ENCODE measurements at places on chromosomes 2 and 18. TPM values are rescaled to one million over a fixed set of nuclear protein-coding genes. Genes with fewer than 3 reads are reported as not detected.

GRCh38 chr2:68185541-68186164, 28.0 kb downstream of the PNO1 start:
- H3K4me3 ChIP-seq = no peak overlapping the region
- peaks cover 22% of the 10 kb centered on the region for H3K36me3 ChIP-seq
- no peaks in the 10 kb centered on the region for H3K27me3 ChIP-seq
- peaks cover 6% of the 10 kb centered on the region for H3K4me1 ChIP-seq

DNA sequence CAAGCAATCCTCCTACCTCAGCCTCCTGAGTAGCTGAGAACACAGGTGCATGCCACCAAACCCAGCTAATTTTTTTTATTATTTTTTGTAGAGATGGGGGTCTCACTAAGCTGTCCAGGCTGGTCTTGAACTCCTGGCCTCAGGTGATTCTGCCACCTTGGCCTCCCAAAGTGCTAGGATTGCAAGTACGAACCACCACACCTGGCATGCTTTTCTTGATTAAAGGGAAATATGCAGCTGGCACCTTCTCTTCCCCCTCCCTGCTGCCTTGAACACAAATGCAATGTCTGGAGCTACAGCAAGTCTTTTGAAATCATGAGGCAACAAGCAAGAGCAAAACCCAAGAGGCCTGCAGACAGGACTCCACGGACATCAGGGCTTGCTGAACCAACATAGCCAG, 26.8 kb upstream of the BIN1 start:
- DNase-seq = no peak
- H3K27ac ChIP-seq = no peak overlapping the region
- H3K36me3 ChIP-seq = no peaks in the 10 kb centered on the region
- H3K4me1 ChIP-seq = no peaks in the 10 kb centered on the region
- H3K27me3 ChIP-seq = no peaks in the 10 kb centered on the region

DNA sequence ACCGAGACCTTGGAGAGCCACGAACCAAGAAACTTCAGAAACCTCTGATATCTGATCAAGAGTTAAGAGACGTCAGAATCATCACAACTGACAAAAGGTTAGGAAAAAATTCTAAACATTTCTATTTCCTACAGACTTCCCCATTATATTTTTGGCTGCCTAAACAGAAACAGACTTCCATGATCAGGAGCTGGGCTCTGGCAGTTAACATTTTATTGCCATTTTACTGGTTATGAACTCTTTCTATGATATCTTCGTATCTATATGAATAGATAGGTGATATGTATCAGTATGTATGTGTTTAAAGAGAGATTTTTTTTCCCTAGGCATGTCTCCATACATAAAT, 31.1 kb upstream of the PPP1R1C start:
- H3K27ac ChIP-seq = no peak overlapping the region
- H3K27me3 ChIP-seq = peaks cover 8% of the 10 kb centered on the region
- DNase-seq = no peak
- H3K4me3 ChIP-seq = peak overlapping the region; percentile 70

DNA sequence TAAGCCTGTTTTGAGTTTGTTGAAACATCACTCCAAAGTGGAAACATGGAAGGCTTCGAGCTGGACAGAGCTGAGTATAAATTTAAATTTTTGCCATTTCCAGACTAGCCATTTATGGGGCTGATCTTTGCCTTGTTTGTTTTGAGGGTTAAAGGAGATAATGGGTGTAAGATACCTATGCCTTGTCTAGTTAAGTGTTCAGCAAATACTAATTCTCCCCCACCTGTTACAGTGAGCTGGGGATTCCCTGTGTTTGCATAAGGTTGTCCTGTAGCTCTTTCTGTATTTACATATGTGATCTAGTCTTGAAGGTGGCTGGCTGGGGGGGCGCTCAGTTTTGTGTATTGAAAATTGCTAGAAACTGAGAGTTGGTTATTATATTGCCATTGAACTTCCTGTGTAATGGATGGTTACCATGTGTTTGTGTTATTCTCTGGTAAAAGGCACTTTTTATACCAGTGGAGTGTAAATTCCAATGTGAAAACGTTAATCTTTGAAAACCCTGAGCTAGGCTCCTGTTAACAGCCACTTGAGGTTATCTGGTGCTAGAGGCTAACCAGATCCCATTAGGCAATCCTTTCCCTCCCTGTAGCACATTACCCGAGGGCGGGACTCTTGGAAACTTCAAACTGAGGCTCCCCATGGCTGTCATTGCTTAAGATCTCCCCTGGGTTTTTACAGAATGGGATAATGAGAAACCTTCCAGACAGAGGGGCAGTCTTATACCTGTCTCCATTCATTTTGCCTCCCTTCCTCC, 26.7 kb downstream of the TANC1 start:
- peaks cover 3% of the 10 kb centered on the region for H3K4me1 ChIP-seq
- no peak overlapping the region for H3K4me3 ChIP-seq
- peaks cover 8% of the 10 kb centered on the region for H3K27me3 ChIP-seq

DNA sequence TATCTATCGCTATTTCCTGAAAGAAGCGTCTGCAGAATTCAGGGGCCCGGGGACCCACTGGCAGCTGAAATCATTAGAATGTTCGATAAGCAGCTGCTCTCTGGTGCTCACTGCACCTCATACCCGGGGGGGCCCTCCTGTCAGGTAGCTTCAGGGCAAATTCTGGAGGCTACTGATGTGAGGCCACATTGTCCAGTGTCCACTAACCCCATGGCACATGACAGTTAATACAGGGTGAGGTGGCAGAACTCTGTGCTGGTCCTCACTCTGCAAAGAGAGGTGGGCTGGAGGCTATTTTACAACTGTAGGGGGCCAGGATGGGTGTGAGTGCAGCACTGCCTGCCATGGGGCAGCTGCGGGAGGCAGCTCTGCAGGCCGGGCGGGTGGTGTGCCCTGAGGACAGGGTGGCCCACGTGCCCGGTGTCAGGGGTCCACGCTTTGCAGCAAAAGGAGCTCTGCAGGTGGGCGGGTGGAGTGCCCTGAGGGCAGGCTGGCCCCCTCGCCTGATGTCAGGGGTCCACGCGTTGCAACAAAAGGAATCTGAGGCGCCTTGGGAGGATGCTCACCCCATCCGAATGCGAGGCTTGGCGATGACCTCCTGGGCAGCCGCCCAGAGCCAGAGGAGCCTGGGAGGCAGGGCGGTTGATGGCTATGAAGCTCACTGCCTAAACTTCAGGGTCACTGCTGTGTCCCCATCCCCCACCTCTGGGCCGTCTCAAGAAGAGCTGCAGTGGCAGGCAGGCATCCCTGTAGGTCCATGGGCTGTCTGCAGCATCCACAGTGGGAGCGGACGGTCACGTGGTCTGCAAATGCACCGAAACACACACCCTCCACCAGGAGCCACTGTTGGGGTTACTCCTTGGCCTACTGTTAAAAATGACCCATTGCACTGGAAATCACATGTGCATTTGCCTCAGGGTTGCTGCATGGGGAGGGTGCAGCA, 207.0 kb upstream of the SALL3 start:
- H3K27ac ChIP-seq = no peak overlapping the region
- no peaks in the 10 kb centered on the region for H3K4me1 ChIP-seq
- H3K27me3 ChIP-seq = peaks cover 2% of the 10 kb centered on the region
- H3K36me3 ChIP-seq = no peaks in the 10 kb centered on the region
- no peak overlapping the region for H3K4me3 ChIP-seq

IL1A gene
- not detected for total RNA-seq
